ENCODE measurements at places on chromosomes 2 and 18.

DNA sequence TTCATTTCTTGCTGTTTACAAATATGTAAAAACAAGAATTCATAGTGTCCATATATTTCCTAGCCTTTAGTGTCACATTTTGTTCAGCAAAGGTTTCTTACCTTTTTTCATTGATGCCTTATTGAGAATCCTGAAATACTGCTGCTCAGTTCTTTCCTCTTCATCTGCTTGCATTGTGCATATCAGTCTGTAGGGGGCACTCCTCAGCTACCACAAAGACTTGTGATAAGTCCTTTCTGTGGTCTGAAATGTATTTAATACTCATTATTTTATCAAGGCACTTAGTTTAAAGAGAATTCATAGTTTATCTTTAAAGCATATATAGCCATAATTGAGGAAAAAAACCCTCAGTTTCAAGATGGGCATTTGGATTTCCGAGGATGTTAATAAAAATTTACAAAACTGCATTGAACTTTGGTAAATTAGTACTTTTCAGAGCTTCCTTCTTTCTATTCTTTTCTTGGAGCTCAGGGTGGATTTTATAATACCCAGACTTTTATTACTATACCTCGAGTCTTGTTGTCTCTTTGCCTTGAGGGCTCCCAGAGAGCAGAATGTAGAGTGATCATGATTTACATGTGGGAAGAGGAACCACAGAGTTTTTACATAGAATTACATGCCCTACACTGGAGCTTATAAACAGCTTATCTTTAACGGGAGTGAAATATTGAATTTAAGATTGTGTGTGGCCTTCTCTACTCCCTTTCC is 570.1 kb downstream of the PLCL1 start:
- DNase-seq = no peak

DNA sequence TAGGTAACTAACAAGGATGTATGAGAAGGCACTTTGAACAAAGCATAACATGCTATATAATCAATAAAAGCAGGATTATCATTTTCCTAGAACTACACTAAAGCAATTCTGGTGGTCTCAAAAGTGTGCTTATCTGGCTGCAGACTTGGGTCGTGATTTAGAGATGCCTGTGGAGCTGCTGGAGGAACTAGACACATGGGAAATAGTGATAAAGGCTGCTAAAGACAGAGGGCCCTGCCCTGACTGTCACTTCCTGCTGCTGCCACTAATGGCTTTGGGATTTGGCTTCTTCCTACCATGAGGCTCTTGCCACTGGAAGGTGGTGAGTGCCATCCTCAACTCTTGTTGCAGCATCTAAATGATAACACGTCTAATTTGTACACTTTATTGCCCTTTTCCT is 22.5 kb downstream of the TMEM178A start:
- DNase-seq = no peak

GRCh38 chr2:172307800-172308199 is 119.6 kb upstream of the ITGA6 start:
- no peak for DNase-seq

DNA sequence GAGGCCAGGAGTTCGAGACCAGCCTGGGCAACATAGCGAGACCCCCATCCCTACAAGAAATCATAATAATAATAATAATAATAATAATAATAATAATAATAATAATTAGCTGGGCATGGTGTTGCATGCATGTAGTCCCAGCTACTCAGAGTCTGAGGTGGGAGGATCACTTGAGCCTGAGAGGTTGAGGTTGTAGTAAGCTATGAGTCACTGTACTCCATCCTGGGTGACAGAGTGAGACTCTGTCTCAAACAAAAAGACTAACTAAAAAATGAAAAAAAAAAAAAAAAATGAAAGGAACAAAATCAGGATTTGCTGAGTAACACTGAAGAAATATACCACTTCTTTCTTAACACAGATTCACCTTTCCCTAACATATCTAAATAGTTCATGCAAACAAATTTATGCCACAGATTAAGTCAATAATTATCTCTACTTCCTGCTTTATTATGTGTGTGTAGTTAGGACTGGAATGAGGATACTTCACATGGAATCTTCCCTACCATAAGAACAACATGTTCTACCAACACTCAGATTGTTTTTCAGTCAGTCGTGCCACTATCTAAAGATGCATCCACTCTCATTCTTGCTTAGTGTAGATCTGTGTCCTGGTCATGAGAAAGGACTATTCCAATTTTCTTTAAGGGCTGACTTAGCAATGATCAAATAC is 928.7 kb downstream of the SLC4A3 start:
- no peak for DNase-seq

- DNase-seq = no peak
Measured at GRCh38 chr18:58863539-58864145, 1.0 kb upstream of the ZNF532 start.

All from activated CD8-positive, alpha-beta memory T cell treated with anti-CD3 and anti-CD28 coated beads for 48 hours (primary cell).